Stimulated activated CD8-positive, alpha-beta memory T cell treated with anti-CD3 and anti-CD28 coated beads, Interleukin-2, amount 100 ng/mL, for 48 hours (primary cell): ENCODE measurements at places on chromosomes 6 and 20.
A peak's percentile ranks its signal among the peaks of the same experiment; 100 is the strongest.

GRCh38 chr20:37190354-37191112, 11.2 kb upstream of the MROH8 start:
- DNase-seq: no peak

- DNase-seq: no peak
Measured at GRCh38 chr6:112997421-112998085, 650.4 kb downstream of the RFPL4B start.

- DNase-seq: no peak
Measured at GRCh38 chr6:43035495-43036194, 14.2 kb downstream of the RRP36 start.

- no peak for DNase-seq
Measured at GRCh38 chr6:36928547-36928918, 26.0 kb upstream of the PI16 start.

GRCh38 chr6:78363688-78364087, 503.7 kb upstream of the IRAK1BP1 start:
- no peak for DNase-seq

DNA sequence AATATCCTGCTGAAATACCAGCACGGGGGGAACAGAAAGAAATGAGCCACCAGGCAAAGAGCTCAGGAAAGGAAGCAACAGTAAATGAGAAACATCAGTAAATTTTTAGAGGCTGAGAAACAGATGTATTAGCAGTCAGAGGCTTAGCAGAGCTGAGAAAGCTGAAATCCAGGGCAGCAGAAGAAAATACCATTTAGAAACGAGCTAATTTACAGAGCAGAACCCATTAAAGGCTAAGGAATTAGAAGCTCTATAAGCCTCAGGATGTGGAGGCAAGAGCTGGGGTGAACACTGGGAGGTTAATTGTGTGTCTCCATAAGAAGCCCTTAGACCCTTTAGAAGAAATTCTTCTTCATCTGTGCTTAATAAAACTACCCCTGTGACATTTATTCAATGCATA, 178.6 kb upstream of the RGS17 start:
- no peak for DNase-seq

- no peak for DNase-seq
Measured at GRCh38 chr20:25276533-25277050, 28.7 kb downstream of the PYGB start.

DNA sequence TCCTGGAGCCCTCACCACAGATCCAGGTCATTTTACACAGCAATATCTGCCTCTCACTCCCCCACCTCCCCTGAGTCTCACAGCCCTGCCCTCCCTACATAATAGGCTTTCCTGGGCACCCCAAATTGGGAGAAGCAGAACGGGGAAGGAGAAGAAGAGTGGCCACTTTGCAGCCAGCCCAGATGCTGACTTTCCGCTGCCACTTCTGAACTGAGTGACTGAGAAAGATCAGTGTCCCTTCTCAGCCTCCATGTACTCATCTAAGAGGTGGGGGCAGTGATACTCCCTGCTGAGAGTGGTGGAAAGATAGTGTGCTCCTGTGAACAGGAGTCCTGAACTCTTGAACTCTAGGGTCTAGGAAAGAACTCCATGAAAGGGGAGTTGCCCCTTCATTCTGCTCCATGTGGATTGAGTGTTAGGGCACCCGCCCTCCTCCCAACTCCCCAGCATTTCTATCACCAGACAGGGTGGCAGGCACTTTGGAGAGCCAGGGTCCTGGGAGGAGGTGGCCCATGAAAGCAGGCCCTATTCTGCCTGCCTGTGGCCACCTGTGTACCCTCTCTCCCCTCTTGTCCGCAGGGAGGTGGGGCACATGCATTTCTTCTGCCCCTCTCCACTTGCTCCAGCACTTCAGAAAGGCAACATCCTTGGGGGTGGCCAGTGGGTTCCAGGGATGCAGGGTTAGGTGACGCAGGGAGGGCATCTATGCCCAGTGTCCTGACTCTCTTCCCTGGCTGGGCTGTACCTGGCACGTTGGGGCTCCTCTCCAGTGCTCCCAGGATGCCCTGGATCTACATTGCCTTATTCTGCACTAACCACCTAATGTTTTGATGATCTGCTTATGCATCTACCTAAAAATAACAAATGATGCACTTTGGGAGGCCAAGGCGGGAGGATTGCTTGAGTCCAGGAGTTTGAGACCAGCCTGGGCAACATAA, 38.3 kb upstream of the MRPS18A start:
- DNase-seq: no peak

GRCh38 chr6:99761711-99762110, 155.1 kb downstream of the PRDM13 start:
- no peak for DNase-seq

DNA sequence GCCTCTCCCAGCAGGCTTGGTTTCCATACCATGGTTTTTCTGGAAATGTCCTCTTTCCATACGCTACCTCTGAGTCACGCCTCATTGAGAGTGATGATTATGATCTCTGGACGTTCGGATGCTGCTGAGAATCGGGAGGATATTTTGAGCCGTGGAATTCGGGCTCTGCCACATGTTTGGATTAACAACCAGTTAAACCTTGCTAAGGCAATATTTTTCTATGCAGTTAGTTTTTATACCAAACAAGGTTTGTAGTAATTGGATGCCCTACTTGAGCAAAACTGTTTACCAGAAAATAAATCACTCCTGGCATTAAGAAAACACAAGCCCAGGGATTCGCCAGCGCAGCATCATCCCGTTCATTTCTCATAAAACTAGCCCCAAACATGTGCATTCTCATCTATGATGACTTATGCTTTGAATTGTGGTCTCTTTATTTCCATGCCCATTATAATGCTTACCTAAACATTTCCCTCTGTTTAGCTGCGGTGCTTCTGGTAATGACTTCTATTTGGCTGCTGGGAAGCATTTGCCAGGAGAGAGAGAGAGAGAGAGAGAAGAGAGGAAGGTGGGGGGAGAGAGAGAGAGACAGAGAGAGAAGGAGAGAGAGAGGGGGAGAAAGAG, 198.9 kb downstream of the CLIC5 start:
- no peak for DNase-seq

- no peak for DNase-seq
Measured at GRCh38 chr6:139625081-139625939, 250.9 kb upstream of the CITED2 start.

GRCh38 chr6:132122176-132122575, 171.0 kb upstream of the CCN2 start:
- DNase-seq: no peak

- DNase-seq: peak; percentile 27
Measured at GRCh38 chr6:114108119-114109002, 137.4 kb upstream of the HDAC2 start.

DNA sequence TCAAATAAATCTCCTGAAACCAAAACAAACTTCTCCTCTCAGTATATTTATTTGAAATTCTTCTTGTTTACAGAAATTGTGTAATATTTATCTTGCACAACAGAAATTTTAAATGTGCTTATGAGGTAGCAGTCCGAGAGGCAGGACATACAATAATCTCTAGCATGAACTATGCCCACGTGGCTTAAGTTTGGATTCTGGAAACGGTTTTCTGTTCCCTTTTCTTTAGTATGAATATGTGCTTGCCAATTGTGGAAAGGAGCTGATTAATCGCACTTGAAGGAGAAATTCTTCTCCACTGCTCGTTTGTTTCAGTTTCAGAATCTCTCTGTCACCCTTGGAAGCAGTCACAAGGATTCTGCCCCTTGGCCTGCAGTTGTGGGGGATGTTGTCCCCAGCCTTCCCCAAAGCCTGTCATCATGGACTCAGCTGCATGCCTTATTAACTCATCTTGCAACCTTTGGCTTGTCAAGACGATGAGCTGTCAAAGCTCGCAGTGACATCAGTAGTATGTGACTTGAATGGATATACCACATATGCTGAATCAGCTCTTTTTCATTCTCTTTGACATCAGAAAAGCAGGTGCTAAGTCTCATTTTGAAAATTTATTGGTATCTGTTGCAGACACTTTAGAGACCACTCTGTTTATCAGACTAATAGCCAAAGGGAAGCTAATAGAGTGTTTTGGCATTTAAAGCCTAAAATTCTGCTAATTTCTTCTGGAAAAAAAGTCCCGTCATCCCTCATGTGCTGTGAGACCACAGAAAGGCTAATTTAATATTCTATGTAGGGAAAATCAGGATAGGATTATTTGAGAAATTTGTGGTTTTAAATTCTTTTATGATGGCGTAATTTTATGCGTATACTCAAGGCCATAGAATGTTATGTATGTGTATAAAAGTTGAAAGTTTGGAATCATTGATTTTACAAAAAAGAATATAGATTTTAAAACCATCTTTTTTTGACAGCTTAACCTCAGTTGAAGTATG, 186.8 kb downstream of the ARID1B start:
- peak; percentile 31 for DNase-seq

DNA sequence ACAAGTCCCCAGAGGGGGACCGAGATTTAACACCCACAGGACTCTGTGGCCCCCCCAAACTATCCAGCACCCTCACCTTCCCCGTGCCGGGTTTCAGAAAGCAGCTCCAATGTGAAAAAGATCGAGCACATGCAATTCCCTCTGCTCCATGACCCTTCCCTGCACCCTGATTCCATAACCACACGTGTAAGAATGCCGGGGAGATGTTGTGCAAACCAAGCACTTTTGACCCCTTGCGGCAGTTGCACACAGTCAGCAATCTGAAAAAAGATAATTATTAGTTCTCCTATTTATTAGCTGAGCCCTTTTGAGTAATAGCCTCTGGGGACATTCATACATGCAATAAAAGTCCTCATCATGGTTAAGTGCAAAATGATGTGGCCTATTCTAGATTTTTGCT, 13.0 kb downstream of the FOXQ1 start:
- DNase-seq: no peak

GRCh38 chr20:46701556-46701955, 7.9 kb upstream of the SLC2A10 start:
- DNase-seq: no peak

DNA sequence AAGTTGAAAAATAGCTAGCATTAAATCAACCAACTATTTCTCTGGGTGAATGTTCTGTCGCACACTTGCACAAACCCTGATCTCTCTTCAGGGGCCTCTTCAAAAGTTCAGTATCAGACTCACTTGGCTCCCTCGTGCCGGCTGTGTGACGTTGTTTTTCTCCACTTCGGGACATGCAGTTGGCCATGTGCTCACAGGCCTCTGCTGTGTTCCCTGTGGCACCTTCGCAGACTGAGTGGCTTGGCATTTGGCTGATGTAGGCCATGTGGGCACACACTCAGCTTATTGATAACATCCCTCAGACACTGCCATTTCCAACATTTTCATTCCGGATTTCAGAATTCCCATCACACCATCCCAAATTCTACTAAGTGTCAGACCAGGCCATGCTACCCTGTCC, 49.3 kb downstream of the PACRG start:
- no peak for DNase-seq

GRCh38 chr6:32083812-32084768, 25.0 kb downstream of the TNXB start:
- no peak for DNase-seq

- no peak for DNase-seq
Measured at GRCh38 chr6:160949531-160949930, 42.0 kb upstream of the MAP3K4 start.

DNA sequence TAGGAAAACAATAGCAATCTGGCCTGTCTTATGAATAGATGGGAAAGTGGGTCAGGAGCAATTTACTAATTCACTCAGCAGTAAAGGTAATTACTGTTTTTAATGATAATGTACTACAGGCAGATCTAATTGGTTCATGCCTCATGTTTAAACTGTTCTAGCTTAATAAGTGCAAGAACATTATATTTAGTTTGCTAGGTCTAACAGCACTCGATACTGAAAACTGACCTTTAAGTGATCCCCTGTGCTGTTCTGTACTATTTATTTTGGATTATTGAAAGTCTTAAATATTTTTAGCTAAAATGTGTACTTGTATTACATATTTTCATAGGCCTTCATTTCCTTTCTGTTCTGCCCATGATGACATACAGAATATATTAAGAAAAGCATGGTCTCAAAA, 998.0 kb upstream of the GJE1 start:
- no peak for DNase-seq

DNA sequence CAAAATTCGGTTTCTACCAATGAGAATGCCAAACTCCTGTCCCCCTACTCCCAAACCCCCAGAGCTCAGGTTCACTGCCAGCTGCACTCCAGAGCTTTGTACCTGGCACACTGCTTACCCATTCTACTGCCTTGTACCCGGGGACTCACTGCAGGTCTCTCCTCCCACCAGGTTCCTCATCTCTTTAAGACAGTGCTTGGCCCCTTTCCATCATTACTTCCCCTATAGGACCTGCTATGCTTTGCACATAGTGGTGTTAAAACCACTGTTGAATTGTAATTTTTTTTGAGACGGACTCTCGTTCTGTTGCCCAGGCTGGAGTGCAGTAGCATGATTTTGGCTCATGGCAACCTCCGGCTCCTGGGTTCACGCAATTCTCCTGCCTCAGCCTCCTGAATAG, 25.9 kb downstream of the LYRM4 start:
- no peak for DNase-seq

GRCh38 chr6:134491477-134491876, 173.6 kb upstream of the SGK1 start:
- no peak for DNase-seq

- DNase-seq: no peak
Measured at GRCh38 chr20:44684047-44684967, 30.9 kb upstream of the CCN5 start.

DNA sequence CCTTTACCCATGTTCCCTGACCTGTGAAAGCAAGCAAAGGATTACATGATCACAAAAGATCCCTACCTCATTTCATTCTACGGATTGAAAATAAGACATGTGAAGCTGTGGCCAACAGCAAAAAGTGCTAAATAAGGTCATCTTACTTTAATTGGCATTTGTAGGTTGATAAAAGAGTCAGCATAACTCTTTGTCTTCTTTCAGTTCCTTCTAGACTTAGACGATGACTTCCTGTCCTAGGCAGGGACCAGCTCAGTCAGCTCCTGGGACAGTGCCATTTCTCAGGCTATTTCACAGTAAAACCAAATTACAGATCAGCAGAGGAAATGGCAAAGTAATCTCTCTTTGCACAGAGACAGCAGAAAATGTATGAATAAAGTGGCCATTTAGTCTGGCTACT, 480.7 kb downstream of the RFPL4B start:
- DNase-seq: no peak

GRCh38 chr20:62501801-62502495, 26.2 kb upstream of the GATA5 start:
- peak; percentile 64 for DNase-seq

DNA sequence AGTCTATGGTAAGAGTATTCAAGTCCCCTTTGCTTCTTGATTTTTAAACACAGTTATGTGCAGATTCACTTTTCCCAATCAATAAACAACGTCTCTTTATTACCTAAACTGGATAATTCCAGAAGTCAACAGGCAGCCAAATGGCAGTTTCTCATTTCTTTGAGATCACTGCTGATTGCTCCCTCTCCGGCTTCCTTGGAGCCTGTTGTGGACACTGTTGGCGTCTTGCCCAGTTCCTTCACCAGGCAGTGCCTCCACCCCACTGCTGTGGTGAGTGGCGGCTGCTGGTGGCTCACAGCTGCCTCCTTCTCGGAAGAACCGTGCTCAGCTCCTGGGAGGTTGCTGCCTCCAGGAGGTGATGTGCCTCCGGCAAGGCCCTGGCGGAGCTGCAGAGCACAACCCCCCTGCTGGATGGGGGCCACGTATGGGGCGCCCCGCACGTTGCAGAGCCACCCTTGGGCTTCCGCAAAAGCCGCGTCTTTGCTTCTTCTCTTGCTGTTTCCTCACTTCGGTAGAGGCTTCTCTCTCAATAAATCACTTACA, 105.1 kb upstream of the CNKSR3 start:
- DNase-seq: no peak
